ENCODE measurements at places on chromosomes 13 and 19.

- DNase-seq: no peak
Observed at GRCh38 chr13:110617321-110618072, 2.2 kb downstream of the NAXD start.

DNA sequence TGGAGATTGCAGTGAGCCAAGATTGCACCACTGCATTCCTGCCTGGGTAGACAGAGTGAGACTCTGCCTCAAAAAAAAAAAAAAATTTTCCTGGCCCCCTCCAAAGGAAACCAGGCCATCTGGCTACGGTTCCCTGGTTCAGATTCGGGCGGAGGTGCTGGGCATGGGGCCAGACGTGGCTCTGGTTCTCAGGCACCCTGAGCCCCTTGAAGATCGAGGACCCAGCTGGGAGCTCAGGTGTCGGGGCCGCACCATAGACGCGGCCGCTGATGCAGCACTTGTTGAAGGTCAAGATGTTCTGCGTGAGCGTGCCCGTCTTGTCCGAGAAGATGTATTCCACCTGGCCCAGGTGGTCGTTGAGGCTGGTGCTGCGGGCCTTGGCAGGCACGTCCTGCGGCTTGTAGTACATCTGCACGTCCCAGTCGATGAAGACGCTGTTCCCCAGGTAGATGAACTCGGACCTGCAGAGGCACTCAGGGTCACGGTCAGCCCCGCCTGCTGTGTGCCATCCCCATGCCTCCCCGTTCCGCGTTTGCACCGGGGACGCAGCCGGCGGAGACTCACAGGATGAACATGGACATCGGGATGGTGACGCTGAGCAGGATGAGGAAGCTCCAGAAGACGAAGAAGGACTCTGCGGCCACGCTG, 12.3 kb downstream of the ATP8B3 start:
- no peak for DNase-seq

GRCh38 chr13:65093357-65093756, 2136.8 kb downstream of the PCDH9 start:
- no peak for DNase-seq

GRCh38 chr19:43504426-43505185, at the start of gene PHLDB3:
Gene PHLDB3 (minus strand): TSS chr19:43504746. CDS start chr19:43504118, 628 bp downstream.
- no peak for DNase-seq

GRCh38 chr19:33492090-33492489, 29.5 kb downstream of the PEPD start:
- DNase-seq: no peak

- no peak for DNase-seq
Observed at GRCh38 chr13:50152224-50152623, 137.0 kb downstream of the KCNRG start.

DNA sequence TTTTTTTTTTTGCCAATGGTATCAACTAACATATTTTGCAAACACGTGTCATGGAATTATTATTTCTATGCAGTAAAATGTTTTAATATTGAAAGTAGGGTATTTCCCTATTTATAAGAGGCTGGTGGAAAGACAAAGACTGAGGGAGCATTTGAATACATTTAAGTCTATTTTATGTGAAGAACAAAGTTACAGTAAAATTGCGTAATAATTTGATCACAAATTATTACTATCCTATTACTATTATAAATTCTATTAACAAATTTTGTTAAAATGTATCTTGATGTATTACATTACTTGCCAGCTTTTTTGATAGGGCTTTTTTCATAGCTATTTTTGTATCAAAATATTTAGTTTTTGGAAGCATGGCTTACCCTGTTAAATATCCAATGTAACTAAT, 58.4 kb downstream of the GPC5 start:
- DNase-seq: no peak

DNA sequence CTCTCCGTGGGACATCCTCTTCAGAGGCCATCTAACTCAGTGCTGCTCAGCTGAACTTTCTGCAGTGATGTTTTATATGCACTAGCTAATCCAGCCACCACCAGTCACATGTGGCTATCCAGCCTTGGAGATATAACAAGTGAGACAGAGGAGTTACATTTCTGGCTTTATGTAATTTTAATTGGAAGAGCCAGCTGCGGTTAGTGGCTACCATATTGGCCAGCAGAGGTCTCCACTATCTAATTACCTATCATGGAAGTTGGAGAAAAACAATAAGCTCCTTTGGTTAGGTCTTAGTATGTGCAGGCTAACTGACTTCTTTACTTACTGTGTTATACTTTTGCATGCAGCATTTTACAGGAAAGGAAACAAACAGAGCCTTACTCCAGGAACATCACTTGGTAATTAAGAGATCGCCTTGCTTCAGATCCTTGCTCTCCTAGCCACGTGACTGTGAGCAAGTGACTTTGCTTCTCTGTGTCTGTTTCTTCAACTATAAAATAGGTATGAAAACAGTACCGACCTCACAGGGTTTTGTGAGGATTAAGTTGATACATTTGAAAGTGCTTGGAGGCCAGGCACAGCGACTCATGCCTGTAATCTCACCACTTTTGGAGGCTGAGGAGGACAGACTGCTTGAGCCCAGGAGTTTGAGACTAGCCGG, 1.6 kb upstream of the KLK10 start:
- no peak for DNase-seq

DNA sequence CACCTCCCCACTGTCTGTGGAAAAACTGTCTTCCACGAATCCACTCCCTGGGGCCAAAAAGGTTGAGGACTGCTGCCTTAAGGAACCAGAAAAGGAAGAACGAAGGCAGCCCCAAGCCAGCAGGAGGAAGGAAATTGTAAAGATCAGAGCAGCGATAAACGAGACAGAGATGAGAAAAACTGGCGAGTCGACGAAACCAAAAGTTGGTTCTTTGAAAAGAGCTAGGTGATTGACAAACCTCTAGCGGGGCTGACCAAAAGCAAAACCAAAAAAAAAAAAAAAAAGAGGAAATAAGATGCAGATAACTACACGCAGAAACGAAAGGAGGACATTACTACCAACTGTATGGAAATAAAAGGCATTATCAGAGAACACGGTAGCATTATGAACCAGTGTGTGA, 76.9 kb downstream of the GADD45B start:
- peak; percentile 60 for DNase-seq

DNA sequence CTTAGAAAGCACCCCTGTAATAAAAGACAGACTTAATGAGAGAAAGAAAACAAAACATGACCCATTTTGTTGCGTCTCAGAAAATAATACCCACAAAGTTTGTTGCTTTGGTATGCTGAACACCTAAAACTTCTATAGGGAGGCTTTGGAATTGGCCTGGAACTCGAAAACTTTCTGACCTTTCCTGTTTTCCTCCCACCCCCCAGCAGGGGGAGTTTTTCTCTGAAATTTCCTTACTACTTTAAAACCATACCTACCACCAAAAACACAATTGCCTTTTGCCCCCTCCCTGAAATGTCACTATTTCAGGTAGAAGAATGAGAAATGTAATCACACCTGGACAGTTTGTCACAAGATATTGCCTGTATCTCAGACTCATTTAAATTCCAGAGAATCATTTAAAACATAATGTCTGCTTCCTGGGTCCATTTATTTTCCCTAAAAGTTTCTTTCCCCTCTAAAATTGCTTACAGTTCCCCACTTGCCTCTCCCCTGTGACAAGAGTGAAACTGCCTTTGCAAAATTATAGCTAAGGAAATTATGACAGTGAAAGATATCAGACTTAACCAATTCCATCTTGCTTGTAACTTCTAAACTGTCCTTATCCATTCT, 2700.2 kb downstream of the PCDH9 start:
- no peak for DNase-seq

DNA sequence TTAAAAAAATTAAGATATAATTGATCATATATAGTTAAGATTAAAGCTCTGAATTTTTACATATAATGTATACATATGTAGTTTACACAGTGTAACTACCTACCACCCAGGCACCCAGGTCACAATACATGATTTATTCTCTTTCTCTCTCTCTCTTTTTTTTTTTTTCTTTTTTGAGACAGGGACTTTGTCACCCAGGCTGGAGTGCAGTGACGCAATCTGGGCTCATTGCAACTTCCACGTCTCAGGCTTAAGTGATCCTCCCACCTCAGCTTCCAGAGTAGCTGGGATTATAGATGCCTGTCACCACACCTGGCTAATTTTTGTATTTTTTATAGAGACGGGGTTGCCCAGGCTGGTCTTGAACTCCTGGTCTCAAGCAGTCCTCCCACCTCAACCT, 18.8 kb upstream of the CLASRP start:
- DNase-seq: no peak

DNA sequence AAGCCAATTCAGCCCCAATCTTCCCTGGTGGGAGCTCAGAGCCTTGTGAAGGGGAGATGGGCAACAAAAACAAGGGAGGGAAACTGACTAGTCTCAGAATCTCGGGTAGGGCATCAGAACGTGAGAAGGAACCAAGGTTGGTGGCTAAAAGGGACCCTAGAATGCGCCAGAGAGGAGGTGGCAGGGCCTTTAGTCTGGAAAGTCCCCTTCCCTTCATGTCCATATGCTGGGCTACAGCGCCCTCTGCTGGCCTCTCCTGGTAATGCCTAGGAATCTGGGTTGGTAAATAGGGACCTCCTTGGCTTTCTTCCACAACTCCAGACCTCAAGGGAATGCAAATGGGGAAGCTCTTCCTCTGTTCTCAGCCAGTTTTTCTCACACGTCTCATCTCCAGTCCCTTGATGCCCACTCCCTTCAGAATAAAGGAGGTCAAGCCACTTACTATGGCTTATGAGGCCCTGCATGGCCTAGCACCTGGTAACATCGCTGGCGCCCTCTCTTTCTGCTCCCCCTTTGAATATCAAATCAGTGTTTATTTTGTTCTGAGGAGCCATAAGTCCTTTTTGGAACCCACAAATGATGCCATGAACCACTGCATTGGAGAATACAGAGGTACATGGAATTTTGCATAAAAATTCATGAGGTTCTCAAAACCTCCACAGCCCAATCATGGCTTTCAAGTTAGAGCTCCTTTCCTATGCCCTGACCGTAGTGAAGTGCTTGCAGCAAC, 1.4 kb upstream of the CCDC97 start:
- DNase-seq: peak; percentile 96

DNA sequence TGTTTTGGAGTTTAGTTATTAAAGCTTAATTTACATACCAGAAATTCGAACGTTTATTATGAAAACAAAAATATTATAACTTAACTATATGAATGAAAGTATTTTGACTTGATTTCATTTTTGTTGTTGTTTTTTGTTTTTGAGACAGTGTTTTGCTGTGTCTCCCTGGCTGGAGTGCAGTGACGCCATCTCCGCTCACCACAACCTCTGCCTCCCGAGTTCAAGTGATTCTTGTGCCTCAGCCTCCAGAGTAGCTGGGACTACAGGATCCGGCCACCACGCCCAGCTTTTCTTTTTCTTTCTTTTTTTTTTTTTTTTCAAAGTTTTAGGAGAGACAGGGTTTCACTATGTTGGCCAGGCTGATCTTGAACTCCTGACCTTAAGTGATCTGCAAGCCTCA, 392.6 kb downstream of the PCDH17 start:
- no peak for DNase-seq

GRCh38 chr13:51688937-51689662, 104.8 kb downstream of the WDFY2 start:
- DNase-seq: no peak

- no peak for DNase-seq
Observed at GRCh38 chr13:72963762-72964161, 95.0 kb upstream of the KLF5 start.

DNA sequence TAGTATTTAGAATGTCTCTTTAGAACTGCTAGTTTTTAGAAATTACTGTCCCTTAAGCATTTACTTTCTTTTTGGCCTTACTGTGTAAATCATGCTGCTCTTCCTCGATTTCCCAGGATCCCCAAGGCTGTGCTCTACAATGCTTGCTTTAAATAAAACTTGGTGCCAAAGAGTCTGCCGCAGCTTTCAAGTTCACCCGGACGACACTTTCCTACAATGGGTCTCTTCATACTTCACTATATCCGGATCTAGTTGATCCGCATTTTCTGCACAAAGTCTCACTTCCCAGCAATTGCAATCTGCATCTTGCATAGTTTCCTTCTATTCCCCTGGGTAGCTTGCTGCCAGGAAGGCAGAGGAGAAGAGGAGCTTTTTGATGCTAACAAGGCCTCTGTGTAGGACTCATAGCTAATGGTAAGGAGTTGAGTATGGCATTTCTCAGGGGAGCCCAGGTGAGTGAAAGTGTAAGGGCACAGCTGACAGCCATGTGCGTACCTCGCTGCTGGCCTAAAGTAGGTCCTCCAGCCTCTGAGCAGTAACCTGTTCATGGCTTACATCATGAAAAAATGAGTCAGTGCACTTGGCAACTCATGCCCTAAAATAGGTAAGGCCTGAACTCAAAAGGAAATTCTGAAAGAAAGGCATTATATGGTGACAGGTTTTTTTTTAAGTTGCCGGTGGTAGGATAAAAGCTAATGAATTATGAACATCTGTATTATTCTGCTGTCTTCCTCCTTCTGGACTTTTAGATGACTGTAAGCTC, 101.6 kb downstream of the ENOX1 start:
- DNase-seq: no peak

DNA sequence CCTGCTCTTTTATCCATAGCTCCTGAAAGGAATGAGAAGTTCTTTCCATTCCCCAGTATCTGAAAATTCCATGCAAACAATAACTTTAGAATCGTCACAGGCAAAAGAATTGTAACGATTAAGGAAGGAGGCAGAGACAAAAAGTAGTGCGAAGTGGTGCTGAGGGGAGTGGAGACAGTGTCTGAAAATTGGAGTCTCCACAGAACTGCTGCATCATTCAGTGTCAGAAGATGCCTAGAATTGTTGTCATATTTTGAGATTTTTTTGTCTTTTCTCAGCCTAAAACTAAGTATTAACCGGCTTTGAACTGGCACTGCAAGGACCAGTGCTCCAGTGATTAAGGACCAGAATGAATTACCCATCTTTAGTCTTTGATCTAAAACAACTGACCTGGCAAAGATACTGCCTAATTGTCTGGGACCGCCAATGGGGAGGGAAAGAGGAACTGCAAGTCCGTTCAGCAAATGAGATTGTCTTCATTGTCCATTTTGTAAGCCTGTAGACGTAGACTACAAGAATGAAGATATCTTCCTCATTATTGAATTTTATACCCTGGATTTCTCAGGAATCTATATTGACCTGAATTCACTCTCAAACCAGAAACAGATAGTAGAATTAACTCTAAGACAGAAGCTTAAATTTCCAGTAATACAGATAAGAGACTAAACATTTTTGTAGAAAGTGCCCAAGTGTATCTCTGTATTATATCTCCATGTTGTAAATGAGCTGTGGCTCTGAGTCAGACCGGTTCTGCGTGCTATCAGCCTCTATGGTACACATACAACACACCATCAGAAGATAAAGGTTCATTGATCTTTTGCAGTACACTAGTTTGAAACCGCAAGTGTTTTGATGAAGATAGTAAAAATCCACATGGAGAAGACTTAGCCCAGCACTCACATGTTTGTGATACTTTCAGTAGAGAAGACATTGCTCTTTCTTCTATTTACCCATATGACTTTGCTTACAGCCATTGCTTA, 293.2 kb downstream of the EFNB2 start:
- DNase-seq: no peak

Data from memory B cell (primary cell).